NCI-H1694 treated with DMSO at 0.1 percent for 48 hours (cell line): ENCODE measurements at places on chromosomes 3 and 15.

DNA sequence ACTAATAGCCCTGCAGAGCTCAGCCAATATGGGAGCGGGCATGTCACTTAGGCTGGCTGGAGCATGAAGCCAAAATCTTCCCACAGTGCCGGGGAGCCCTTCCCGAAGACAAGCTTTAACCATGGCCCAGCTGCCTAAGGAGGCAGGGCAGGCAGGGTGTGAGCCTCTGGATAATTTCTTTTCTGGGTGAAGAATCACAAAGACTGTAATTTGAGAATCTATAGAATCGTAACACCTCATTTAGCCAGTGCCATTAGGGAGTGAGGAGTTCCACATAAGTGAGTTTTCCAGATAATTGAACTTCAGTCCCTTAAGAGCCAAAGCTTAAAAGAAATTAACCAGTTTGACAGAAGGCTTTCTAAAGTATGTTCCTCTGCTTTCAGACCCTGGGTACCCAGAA is 40.2 kb upstream of the TLE3 start:
- no peak for DNase-seq

- no peak for DNase-seq
Measured at GRCh38 chr3:184713040-184713355, 1.1 kb upstream of the MAGEF1 start.

DNA sequence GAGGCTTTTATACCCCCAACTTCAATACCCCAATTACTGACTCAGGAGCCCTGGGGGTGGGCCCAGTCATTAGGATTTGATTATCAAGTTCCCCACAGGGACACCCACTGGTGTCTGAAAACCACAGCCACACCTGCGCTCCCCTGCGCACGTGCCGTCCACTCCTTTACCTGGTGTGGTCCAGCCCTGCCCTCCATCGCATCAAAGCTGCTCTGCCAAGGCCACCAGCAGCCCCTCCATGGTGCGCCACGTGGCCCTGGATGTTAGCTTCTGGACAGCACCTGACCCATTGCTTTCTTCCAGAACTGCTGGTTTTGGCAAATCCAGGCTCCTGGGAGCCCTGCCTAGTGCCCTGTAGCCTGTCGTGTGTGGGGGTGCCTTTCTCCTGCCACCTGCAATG is 136.3 kb downstream of the NSMCE3 start:
- no peak for DNase-seq

DNA sequence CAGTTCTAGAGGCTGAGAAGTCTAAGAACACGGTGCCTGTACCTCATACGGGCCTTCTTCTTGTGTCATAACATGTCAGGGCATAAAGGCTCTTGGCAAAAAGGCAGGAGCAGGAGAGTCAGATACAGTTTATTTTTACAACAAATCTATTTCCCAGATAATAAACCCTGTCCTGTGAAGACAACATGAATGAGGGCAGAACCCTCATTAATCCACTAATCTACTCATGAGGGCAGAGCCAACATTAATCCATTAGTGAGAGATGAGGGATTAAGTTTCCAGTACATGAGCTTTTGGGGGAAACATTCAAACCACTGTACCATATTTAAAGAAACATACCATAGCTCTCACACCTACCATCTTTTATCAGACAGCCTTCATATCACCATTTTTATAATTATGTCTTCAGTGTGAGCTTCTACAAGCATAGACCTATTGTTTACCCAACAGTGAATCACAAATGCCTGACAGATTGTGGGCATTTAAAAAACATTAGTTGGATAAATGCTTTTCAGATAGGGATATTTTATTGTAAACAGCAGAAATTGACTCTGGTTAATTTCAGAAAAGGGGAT is 645.8 kb downstream of the GRM7 start:
- DNase-seq = no peak

- DNase-seq = no peak
Measured at GRCh38 chr3:69368129-69368741, 17.7 kb downstream of the FRMD4B start.

DNA sequence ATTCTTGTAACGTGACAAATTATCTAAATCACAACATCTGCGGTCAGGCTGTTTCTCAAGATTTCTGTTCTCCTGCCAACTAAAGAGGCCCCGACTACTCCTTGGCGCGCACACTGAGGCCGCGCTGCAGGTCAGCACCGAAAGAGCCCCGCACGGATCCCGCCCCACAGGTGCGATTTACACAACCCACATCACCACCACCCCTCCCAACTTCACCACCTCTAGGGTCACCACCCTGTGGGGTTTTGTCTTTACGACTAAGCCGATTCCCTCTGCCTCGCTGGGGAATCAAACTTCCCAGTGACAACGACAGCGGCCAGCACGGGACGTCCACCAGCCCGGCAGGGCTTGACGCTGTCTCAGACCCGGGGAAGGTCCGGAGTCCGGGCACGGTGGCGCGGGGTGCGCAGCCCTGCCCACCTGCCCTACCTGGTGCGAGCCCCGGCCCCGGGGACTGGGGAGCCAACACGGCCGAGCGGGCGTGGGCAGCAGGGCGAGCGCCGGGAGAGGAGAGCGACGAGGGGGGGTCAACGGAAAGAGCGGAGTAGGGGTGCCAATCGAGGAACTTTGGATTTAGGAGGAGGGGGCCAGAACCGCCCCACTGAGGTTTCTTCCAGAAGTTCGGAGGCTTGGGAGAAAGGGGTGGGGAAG is 764 bp downstream of the UACA start:
- DNase-seq = no peak

DNA sequence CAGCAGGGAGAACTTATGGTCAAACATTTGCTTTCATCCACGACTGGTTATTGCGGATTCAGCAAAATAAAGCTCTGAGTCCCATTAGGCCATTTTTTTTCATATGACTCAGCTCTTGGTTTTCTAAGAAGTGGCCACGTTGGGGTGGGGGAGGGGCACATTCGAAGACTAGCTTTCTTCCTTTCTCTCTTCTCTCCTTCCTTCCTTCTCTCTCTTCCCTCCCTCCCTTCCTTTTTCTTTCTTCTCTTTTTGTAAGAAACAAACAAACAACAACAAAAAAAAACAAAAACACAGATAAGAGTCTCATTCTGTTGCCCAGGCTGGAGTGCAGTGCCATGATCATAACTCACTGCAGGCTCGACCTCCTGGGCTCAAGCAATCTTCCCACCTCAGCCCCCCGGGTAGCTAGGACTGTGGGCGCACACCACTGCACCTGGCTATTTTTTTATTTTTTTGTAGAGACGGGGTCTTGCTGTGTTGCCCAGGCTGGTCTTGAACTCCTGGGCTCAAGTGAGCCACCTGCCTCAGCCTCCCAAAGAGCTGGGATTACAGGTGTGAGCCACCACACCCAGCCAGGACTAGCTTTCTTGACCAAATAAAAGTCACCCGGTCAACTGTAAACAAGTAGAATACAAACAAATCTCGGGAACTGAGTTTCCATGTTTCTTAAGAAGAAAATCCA is 41.6 kb downstream of the ABCC5 start:
- no peak for DNase-seq

GRCh38 chr3:10575601-10576160 is 70.3 kb upstream of the ATP2B2 start:
- peak; percentile 13 for DNase-seq

- no peak for DNase-seq
Measured at GRCh38 chr3:15964605-15965442, 167.0 kb upstream of the ANKRD28 start.

- peak; percentile 71 for DNase-seq
Measured at GRCh38 chr3:61146010-61146890, 105.0 kb downstream of the FHIT start.

DNA sequence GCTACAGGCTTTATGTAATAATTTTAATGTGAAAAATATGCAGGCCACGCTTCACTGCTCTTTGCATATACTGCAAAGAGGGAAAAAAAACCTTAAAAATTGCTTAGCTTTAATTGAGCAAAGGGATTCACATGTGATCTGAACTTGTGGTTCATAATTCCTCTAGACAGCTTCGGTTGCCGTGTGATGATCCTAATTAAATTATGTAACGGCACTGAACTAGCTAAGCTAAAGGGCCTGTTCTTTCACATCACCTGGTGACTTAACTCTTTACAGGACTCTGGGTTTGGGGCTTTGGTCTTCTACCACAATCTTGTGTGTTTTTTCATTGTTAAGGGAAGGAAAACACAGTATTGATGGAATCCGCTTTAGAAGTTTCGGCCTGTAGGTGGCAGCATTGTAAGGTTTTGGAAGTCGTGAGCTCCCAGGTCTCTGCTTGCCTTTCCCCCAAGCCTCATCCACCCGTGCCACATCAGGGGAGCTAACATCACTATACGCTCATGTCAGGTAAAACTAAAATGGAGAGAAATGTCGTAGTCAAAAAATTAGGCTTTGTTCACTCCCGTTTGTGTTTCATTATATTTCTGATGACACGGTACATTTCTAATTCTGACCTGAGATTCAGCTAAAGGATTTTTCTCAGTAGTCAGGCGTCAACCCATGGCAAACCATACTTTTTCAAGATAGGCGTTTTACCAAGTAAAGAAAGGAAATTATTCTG is 205.6 kb upstream of the DPH6 start:
- DNase-seq = peak; percentile 48

GRCh38 chr15:69606144-69606543 is 153.5 kb downstream of the RPLP1 start:
- DNase-seq = no peak

GRCh38 chr3:85171976-85172375 is 213.2 kb downstream of the CADM2 start:
- no peak for DNase-seq

DNA sequence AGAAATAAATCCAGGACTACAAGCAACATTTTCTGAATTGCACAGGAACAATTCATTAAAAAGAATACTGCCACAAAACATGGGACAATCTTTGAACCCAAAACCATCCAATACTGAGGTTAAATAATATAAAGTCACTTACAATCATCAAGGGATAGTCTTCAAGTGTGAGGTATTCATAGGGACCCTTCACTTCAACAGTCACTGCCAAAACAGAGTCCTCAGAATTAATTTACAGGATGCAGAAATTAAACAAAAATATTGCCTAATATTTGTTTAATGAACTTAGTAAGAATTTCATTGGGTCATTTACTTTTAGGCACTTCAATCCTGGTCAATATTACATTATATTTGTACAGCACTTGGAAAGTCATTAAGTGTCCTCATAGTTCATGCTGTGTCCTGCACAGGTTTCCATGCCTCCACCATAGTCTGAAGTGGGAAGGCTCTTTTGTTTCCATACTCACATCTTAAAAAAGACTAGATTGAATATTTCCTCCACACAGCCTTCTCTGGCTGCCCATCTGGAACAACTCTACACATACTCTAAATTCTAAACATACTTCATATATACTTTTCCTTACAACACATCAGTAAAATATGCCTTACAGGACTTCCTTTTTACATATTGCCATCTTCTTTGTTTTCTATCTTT is 31.6 kb upstream of the VPS39 start:
- DNase-seq = no peak

DNA sequence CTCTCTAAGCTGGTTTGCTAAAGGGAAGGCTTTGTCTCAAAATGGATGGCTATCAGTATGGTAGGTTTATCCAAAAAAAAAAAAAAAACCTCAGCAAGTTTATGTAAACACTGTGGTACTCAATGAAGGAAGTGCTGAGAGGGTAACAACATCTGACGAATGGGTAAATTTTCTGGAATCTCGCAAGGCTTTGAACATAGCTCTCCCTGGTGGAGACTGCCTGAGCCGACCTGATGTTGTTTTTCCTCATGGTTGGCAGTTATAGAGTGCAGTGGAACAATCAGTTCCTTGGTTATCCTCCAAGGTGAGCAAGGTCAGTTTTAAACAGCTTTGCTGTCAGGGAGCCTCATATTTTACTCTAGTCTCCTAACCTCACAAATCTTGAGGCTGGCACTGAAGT is 94.6 kb downstream of the ZPLD1 start:
- DNase-seq = no peak

- DNase-seq = no peak
Measured at GRCh38 chr3:4493941-4494894, 1.1 kb downstream of the ITPR1 start.

DNA sequence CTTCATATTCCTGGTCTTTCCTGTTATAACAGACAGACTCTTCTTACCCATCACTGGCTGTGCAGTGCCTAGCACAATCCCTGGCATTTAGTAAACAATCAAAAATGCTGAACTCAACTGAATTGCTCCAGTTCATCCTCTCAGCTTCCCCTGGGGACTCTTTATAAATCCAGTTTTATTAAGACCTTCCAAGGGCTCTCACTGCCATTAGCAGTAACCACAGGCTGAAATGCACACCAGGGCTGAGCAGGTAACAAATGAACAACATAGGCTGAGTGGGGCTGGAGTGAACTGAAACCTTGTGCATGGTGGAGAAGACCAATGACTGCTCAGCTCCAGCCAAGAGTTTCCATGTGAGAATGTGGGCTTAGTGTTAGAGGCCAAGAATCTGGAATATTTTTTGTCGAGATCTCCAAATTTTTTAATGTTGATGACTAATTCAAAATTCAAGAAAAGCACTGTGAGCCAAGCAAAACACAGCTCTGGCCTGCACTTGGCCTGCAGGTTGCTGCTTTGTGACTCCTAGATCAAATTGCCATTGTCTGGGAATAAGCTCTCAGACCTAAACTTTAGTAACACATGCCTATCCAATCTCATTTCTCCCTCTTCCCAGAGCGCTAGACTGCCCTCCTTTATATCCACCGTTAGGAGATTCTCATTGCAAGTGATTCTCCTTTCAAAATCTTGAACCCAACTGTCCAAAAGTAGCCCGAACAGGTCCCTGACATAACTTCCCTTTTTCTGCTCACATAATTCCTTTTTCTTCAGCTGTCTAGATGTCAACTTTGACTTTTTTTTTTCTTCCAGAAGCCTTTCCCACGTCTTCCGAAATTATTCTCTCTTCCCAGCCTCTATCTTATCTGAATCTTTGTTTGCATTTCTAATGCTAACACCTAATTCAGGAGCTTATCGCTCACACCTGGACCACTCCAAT is 7.4 kb downstream of the SQOR start:
- no peak for DNase-seq

- no peak for DNase-seq
Measured at GRCh38 chr15:63104727-63105126, 16.9 kb upstream of the LACTB start.

GRCh38 chr3:194306109-194306686 is 44.9 kb downstream of the CPN2 start:
- no peak for DNase-seq

- no peak for DNase-seq
Measured at GRCh38 chr15:55126111-55126510, 70.6 kb downstream of the RSL24D1 start.

- no peak for DNase-seq
Measured at GRCh38 chr3:71582612-71583565, 639 bp downstream of the FOXP1 start.

GRCh38 chr15:97504031-97504792 is 456.3 kb upstream of the ARRDC4 start:
- no peak for DNase-seq

- DNase-seq = peak; percentile 59
Measured at GRCh38 chr15:76973362-76973743, 21.6 kb upstream of the PSTPIP1 start.

DNA sequence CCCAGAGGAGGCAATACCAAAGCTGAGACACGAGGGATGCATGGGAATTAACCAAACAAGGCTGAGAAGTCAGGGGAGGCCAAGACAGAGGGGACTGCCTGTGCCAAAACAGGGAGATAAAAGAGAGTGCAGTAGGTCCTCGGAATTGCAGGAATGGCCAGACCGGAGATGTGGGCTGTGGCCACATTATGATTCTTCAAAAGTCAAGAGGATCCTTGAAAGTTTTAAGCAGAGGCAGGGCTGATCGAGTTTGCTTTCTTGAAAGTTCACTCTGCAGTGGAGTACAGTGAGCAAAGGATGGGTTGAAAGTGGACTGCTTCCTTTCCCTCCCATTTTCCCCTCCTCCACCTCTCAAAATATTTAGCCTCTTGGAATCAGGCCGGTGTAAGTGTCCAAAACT is 73.9 kb upstream of the ADAMTS9 start:
- DNase-seq = no peak
